Mesothelial cell of epicardium (in vitro differentiated cells): ENCODE measurements at places on chromosomes 12 and 14. TPM values are rescaled to one million over a fixed set of nuclear protein-coding genes. Genes with fewer than 3 reads are reported as not detected.

The PPM1H gene
- 10.3 to 15.7 TPM (median 11.2 TPM) in 3 replicates for total RNA-seq

DNA sequence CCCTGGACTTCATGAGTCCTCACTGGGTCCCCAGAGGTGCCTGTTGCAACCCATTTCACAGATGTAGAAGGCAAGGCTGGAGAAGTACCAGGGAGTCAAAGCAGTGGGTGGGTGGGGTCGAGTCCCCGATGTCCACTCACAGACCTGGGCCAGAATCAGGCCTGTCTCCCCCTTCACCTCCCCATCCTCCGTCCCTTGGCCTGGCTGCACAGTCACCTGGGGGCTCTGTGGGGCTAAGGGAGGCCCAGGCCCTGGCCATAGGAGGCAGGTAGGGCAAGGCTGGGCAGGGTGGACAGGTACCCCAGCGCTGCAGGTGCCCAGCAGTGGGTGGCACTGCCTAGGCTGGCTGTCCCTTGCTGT, 29.5 kb downstream of the RTL1 start:
- H3K4me3 ChIP-seq: no peak overlapping the region
- H3K27me3 ChIP-seq: peaks cover 5% of the 10 kb centered on the region
- H3K27ac ChIP-seq: no peak overlapping the region

- no peak overlapping the region for H3K27ac ChIP-seq
- no peak for DNase-seq
Measured at GRCh38 chr12:52433501-52434080, 580 bp downstream of the KRT75 start.

DNA sequence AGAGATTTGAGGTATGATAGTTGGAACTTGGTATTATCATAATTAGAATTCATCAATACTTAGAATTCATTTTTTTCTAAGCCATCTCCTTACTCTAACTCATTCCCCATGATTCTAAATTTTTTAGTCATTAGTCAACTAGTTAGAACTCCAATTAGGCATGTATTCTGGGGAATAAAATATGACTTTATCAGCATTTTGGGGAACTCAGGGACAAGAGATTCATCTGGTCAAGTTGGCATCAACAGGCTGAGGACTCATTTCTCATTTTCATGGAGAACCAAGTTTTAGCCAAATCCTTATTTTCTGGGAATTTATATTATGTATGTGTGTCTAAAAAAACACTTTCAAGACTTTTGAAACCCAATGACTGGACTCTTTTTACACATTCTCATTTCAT, 29.2 kb downstream of the DIP2B start:
- no peaks in the 10 kb centered on the region for H3K36me3 ChIP-seq
- DNase-seq: no peak
- no peaks in the 10 kb centered on the region for H3K27me3 ChIP-seq
- no peaks in the 10 kb centered on the region for H3K4me1 ChIP-seq
- no peak overlapping the region for H3K4me3 ChIP-seq
- no peak overlapping the region for H3K27ac ChIP-seq

DNA sequence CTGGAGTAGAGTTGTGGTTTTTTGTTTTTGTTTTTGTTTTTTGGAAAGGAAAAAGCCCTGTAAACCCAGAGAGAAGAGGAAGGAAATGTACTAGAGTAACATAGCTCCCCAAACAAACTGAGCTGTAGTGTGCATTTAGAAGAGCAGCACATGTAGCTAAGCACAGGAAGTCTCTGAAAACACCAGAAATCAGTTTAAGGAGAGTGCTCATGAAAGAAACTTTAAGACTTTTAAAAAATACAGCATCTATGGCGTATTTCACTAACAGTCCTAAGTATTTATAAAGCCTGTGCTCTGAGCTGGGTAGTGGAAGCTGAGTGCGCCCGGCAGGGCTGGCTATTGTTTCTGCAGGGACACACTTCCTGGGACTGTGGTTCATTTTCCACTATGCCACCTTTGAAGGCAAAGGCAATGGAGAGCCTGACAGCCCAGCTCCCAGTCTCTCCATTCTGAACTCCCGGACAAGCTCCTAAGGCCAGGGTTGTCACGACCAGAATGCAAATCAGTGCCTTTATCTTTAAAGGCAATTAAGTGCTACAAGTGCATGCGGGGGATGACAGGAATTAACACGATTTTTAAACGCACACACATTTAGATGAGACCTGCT, 45.4 kb downstream of the NIN start:
- H3K27me3 ChIP-seq: no peaks in the 10 kb centered on the region
- H3K4me3 ChIP-seq: no peak overlapping the region
- no peak for DNase-seq

DNA sequence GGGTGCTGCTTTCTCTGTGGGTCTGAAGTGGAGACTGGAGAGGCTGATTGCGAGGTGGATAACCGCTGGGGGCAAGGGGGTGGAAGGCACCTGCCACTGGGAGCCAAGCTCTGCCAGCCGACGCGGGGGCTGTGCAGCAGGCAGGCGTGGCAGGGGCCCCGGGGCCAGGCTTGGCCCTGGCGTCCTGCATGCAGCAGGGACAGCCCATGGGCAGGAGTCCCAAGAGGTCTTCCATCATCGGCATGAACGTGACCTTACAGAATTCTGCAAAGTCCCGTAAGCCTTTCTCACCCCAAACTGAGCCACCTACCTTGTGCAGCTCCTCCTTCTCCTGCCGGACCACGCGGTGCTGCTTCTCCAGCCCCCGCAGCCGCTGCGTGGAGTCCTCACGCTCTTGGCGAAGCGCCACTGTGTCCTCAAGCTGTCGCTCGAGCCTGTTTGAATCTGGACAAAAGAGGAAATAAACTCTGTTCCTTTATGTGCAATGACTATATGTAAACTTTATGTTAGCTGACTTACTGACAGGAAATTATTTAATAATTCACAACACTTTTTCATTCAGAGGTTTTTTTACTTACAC, 51.3 kb downstream of the AMN start:
- H3K4me1 ChIP-seq: no peaks in the 10 kb centered on the region
- no peak overlapping the region for H3K4me3 ChIP-seq
- no peak for DNase-seq
- peaks cover 31% of the 10 kb centered on the region for H3K36me3 ChIP-seq
- H3K27ac ChIP-seq: no peak overlapping the region

The PXN gene
- 113 to 123 TPM (median 117 TPM) in 3 replicates for total RNA-seq

The PZP gene
- total RNA-seq: not detected in 3 replicates

DNA sequence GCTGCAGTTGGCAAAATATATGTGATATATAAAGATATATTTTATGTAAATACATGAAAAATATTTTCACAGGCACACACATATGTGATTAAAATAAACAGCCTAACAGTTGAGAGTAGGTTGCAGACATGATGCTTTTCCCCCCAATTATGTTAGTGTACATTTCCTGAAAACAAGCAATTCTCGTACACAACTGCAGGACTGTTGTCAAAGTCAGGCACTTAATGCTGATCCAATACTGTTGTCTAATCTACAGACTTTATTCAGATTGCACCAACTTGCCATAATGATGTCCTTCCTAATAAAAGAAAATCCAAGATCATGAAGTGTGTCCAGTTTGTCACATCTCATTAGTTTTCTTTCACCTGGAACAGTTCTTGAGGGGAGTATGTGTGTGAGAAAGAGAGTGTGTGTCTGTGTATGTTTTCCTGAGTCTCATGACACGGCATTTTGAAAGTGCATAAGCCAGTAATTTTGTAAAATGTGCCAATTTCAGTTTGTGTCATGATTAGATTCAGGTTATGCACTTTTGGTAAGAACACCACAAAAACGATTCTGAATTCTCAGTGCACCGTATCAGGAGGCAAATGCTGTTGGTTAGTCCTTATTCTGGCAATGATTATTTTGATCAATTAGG, 16.5 kb upstream of the SEL1L start:
- no peak overlapping the region for H3K4me3 ChIP-seq
- no peaks in the 10 kb centered on the region for H3K4me1 ChIP-seq
- H3K27ac ChIP-seq: no peak overlapping the region
- no peak for DNase-seq
- peaks cover 10% of the 10 kb centered on the region for H3K27me3 ChIP-seq

DNA sequence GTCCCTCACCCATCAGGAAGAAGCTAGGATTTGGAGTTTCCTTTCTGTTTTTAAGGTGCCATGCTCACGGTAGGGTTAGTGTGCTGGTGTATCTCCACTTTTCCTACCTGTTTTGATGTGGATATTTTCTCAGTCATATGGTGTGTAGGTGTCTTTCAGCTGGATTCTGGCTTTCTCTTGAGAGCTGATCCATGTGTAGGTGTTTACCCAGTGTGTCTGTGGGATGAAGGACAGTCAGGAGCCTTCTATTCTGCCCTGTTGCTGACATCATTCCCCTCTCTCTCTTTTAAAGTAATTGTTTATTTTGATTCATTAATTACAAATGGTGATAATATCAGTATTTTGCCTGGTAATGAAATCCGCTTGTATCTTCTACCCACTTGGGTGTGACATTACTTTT, 22.8 kb downstream of the TMX1 start:
- no peak overlapping the region for H3K27ac ChIP-seq
- no peak overlapping the region for H3K4me3 ChIP-seq
- peaks cover 27% of the 10 kb centered on the region for H3K36me3 ChIP-seq
- no peak for DNase-seq

The C12orf54 gene
- total RNA-seq: 0.34 to 0.38 TPM in 2 of 3 replicates, not detected in the other

DNA sequence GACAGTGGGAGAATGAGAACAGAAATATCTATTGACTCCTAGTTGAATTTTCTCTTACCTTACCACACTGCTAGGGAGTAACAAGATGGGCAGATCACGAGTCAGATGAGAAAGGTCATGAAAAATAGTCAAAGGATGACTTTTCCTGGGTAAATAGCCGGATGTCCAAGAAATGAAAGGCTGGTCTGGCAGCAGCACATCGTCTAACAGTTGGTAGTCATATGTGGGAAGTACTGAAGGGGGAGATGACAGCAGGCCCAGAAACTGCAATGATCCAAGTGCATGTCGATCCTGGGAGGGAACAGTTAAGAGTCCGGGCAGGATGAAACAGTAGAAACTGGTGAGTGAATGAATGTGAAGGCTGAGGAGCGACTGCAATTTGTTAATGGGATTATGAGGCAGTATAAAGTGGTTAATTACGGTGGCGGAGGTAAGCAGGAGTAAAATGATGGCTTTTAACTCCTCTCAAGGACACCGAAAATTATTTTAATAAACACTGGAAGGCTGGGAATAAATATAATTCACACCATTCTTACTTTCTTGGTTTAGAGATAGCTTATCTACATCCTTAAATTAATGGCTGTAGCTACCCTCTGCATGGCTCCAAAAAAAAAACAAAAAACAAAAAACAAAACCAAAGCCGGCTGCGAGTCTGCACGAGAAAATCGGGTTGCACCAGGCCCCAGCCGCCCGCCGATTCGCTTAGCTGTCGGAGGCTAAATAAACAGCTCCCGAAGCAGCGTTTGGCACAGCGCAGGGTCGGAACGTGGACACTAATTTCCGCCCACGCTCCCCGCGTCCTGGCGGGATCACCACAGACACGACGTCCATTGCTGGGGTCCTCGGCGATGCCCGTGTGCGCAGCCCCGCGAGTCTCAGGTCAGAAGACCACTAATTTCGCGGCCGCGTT, 1.0 kb upstream of the ERC1 start:
- peaks cover 36% of the 10 kb centered on the region for H3K4me1 ChIP-seq
- no peaks in the 10 kb centered on the region for H3K36me3 ChIP-seq
- H3K27ac ChIP-seq: peak overlapping the region; percentile 95
- peak overlapping the region; percentile 76 for H3K4me3 ChIP-seq

DNA sequence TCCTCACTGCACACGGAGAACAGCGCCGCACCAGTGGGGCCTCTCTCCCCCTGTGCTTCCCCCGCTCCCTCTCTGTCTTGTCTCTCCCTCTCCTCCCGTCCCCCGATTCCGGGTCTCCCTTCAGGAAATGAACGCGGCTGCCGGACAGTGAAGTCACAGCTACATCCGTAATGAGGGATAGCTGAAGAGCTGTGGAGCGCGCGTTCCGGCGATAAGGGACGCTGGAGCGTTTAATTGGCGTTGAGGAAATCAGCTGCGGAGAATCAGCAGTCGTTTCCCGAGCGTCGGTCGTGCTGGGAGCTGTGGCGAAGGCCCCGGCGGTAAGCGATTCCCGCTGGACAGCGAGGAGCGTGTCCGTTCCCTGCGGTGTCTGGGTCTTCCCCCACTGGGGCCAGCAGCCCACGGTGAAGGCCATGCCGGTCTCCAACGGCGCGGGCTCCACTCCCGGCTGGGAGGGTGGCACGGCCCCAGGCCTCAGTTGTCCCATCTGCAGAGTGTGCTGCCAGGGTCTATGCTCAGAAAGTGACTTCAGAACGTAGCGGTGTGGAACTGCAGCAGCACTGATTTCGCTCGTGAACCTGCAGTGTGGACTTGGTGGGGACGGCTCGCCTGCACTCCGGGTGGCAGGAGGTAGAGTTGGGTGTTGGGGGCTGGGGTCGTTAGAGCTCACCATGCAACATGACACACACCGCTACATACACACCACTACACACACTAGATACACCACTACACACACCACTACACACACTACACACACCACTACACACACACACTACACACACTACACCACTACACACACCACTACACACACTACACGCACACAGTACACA, 10.9 kb downstream of the NOC4L start:
- H3K36me3 ChIP-seq: no peaks in the 10 kb centered on the region
- no peak overlapping the region for H3K27ac ChIP-seq
- H3K27me3 ChIP-seq: peaks cover 1% of the 10 kb centered on the region
- no peaks in the 10 kb centered on the region for H3K4me1 ChIP-seq
- DNase-seq: peak; percentile 17

GRCh38 chr14:21384494-21384851, 654 bp upstream of the SUPT16H start:
- H3K4me1 ChIP-seq: peaks cover 27% of the 10 kb centered on the region
- no peaks in the 10 kb centered on the region for H3K27me3 ChIP-seq
- H3K27ac ChIP-seq: peak overlapping the region; percentile 100
- DNase-seq: no peak
- peak overlapping the region; percentile 97 for H3K4me3 ChIP-seq

The TAS2R9 gene
- total RNA-seq: 0.50 to 0.64 TPM (median 0.56 TPM) in 3 replicates

DNA sequence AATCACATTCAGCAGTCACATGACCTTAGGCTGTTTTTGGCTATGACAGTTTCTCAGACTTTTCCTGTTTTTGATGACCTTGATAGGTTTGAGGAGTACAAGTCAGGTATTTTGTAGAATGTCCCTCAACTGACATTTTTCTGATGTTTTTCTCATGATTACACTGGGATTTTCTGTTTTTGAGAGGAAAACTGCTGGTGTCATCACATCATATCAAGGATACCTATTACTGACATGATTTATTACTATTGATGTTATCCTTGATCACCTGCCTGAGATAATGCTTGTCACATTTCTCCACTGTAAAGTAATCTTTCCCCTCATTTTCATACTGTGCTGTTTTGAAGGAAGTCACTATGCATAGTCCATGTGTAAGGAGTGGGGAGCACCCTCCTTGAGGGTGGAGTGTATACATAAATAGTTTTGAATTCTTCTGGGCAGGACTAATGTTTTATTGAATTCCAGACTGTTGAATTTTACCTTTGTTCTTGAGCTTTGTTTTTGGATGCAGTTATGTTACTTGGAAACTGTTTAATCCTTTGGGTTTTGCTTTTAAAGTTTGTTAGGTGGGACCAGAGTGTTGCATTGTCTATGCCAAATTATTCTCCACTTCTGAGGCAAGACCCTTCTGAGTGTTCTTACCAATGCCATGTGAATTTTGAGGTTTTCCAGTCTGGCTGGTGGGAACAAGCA, 444.5 kb upstream of the FAR2 start:
- no peaks in the 10 kb centered on the region for H3K36me3 ChIP-seq
- H3K27ac ChIP-seq: no peak overlapping the region
- no peaks in the 10 kb centered on the region for H3K27me3 ChIP-seq
- H3K4me1 ChIP-seq: no peaks in the 10 kb centered on the region
